H7 (cell line): ENCODE measurements at places on chromosomes 5 and 9. TPM values are rescaled to one million over a fixed set of nuclear protein-coding genes. Genes with fewer than 3 reads are reported as not detected.

PCDHGA3 gene
- total RNA-seq: 0.14 TPM in 1 of 2 replicates, not detected in the other

ZSWIM6 gene
- total RNA-seq: 9.1 and 12.2 TPM in 2 replicates

NCS1 gene
- 24.6 and 28.3 TPM in 2 replicates for total RNA-seq

GRCh38 chr5:53777864-53778618 is 217.6 kb downstream of the NDUFS4 start:
- DNase-seq: no peak

- DNase-seq: no peak
These were observed 56.6 kb downstream of the RASEF start for GRCh38 chr9:83006378-83006777.

- DNase-seq: no peak
These were observed 45.8 kb downstream of the MOCS2 start for GRCh38 chr5:53063791-53064190.

DNA sequence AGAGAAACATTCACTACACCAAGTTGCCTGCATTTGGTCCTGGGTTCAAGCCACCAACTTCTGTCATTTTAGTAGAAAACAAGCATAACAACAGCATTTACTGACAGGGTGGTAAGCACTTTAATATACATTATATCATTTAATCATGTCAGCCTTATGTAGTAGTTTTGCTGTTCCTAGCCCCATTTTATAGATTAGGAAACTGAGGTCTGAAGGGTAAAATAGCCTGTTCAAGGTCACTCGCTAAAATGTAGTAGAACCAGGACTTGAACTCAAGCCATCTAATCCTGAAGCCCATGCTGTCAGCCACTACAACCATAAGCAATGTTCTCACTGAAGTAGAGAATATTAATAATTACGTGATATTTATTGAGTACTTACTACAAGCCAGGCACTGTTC is 59.7 kb upstream of the TRIM32 start:
- DNase-seq: no peak
